ENCODE measurements at places on chromosomes 16 and 17. TPM values are rescaled to one million over a fixed set of nuclear protein-coding genes. Genes with fewer than 3 reads are reported as not detected.

TRIM65 gene
- total RNA-seq: 8.4 TPM

LRRC37A gene
- 0.33 TPM for total RNA-seq

MYLK3 gene
- total RNA-seq: 0.14 TPM

AARS1 gene
- 70.9 TPM for total RNA-seq

KRTAP3-1 gene
- not detected for total RNA-seq

BAIAP2 gene
- 47.7 TPM for total RNA-seq

RNF222 gene
- total RNA-seq: not detected

FBXL16 gene
- total RNA-seq: 1.0 TPM

NOD2 gene
- not detected for total RNA-seq

AOC3 gene
- total RNA-seq: 0.04 TPM

CDT1 gene
- 26.4 TPM for total RNA-seq

TK1 gene
- 253 TPM for total RNA-seq

CCL8 gene
- total RNA-seq: not detected

TNFRSF13B gene
- not detected for total RNA-seq

KRTAP1-1 gene
- not detected for total RNA-seq

PRAC2 gene
- total RNA-seq: not detected

NPB gene
- total RNA-seq: not detected

All from H4 (cell line).